ENCODE measurements at places on chromosomes 2 and 18.

DNA sequence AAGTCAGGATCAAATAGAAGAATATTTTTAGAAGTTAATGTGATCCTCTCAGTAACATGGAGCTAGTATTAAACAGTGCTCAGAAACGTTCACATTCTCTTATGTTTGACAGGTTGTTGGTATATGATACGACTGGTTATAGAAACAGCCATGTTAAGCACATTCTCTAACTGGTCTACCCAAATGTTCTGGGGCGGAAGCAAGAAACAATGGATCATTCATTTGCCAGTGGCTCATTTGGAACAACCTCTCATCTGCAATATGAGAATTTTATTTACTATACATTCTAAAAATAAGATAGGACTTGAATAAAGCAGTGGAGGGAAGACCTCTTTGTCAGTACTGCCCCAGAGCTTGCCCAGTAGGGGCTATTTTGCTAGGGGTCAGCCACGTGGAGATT, 167.1 kb upstream of the FAM98A start:
- DNase-seq, result no peak

- no peak for DNase-seq
Observed at GRCh38 chr18:3248062-3248657, 559 bp downstream of the MYL12A start.

GRCh38 chr2:64327129-64327509, 126.8 kb upstream of the LGALSL start:
- DNase-seq, result no peak

DNA sequence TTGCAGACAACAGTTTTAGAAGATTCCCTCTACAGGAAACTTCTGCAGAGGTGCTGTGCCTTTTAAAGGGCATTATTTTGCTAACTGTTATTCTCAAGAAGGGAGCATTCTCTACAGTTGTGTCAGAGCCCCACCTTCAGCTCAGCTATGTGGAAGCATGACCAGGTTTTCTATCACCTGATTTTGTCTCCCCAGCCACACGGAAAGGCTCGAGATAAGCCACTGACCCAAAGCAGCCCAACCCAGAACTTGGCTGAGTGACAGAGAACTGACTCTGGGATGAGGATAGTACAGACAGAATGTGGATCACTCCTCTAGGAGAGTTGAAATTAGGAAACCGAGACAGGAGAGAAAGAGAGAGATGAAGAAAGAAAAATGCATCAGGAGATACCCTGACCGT, 10.7 kb downstream of the COL4A4 start:
- DNase-seq, result no peak

GRCh38 chr18:27636576-27637085, 451.5 kb upstream of the CHST9 start:
- no peak for DNase-seq

- DNase-seq, result no peak
Observed at GRCh38 chr2:2826621-2827020, 495.5 kb upstream of the MYT1L start.

DNA sequence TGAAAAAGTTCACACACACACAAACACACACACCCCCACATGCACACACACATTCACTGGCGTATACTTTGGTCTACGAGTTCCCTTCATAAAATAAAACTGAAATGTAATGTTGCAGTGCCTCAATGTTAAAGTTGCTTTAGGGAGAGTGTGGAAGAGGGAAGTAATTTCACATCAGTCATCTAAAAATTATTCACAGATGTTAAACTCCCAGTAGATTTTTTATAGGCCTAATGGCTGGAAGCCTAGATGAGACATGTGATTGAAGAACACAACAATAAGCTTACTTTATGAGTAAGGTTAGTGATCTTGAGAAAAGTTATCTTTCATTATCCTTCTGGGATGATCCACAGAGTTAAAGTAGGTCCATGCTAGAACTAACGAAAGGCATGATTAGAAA, 506.7 kb upstream of the CNTNAP5 start:
- DNase-seq, result no peak

DNA sequence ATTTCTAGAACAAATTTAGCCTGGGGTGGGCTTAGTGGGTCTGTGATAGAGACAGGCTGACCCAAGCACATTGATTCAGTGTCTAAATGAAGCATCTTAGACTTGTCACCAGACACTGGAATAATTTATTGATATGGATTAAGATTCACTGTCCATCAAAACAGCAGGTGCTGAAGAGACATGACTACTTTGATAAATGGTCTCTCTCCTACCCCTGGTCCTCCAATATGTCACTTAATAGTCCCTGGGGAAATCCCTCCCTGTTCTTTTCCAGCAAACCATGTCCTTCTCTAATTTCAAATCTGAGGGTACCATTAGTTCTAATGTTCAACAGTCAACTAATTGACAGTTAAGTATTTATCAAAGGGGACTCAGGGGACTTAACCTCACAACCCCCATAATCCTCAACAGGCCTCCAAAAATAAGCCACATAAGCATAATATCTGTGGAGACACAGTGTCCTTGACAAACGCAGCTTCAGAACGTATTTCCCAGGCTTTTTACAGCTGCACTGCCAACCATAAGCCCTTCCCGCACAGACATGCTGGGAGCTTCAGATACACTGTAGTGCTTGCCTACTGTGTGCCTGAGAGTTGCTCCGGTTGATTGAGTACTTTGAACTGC, 391.0 kb downstream of the THSD7B start:
- no peak for DNase-seq

- DNase-seq, result no peak
Observed at GRCh38 chr18:55743133-55743532, 155.1 kb upstream of the TCF4 start.

- peak; percentile 59 for DNase-seq
Observed at GRCh38 chr2:30115141-30115980, 31.4 kb upstream of the YPEL5 start.

DNA sequence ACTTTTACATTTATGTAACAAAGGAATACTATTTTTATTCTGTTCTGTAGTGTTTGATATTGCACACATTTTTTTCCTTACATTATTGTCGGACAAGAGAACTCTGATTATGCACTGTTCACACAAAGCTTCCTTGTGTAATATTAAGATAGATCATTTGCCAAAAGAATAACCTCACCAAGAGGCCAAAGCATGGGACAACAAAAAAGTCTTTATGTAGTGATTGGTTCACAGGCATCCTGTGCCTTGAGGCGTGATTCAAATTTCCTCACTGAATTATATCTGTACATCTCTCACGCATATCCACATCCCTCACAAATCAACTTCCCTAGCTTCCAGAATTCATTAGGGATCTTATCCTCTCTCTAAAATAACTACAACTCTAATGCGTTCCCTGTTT, 642.7 kb downstream of the NR4A2 start:
- DNase-seq, result no peak

- DNase-seq, result no peak
Observed at GRCh38 chr18:3690764-3691066, 240.7 kb downstream of the TGIF1 start.

GRCh38 chr2:60496956-60497355, 56.5 kb downstream of the BCL11A start:
- no peak for DNase-seq

DNA sequence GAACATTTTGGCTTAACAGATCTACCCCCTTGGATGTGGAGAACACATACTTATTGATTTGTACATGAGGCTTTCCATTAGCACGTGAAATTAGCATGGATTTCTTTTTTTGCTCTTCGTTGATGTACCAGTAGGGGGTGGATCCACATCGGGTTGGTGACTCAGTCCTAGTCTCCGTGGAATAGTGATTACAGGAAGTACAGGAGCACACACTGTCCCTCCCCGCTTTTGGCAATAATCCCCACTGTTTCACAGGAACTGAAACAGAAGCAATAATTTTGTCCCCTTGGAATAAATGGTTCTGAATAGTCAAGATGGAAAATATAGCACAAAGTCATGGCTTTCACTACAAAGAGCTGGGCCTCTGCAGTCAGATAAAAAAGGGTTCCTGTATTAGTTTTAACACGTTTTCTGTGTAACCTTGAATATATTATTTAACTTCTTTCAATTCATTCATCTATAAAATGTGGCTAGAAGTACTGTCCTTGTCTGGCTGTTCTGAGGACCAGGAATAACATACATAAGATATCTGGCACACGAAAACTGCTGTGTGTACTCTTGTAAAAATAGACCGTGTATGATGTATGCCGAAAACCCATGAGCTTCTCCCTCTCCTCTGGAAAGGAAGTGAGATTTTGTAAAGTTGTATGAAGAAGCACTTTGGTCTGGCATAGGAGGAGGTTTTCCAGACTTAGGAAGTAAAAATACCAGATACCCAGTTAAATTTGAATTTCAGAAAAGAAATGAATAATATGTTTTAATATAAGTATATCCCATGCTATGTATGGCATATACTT, 229.2 kb downstream of the GALR1 start:
- peak; percentile 13 for DNase-seq

GRCh38 chr18:11522992-11523391, 86.4 kb upstream of the SLC35G4 start:
- no peak for DNase-seq

DNA sequence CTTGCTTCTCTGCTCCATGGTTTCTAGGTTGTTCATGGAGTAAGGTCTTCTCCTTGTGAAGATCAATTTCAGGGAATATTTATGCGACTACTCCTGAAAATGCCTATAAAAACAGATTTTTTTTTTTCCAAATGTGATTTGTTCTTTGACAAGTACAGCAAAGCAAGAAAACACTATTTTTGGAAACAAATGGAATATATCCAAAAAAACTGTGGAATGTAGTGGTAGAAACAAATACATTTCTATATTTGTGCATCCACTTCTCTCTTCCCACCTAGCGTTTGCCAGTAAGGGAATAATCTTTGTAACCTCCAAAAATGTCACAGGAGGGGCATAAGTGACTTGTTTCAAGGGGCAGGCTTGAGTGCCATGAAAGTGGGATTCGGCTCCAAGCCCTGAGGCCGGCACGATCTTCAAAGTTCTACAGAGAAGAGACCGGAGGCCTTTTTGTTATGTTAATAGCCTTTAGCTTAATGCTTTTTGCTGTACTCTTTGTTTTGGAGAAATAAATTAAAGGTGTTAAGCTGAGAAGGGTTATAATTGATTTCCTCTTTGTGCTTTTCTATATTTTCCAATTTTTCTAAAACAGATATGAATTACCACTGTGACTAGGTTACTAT, 200.6 kb downstream of the NRP2 start:
- no peak for DNase-seq

GRCh38 chr2:232574674-232575403, 24.4 kb downstream of the EIF4E2 start:
- no peak for DNase-seq

DNA sequence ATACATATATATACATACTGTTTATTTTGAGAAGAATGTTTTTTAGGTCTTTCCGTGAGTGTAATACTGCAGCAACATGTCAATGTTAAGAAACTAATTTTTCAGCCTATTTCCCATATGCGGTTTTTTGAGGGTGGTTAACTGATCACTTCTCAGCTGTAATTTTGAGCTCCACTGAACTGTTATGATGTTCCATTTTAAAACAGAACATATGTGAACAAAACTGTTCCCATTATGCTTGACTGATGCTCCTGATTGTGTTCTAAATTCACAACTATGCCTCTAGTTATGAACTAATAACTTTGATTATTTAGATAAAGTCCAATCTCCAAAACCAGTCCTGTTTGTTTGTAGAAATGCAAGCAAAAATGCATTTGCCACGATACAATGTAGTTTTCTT, 511.2 kb upstream of the FSIP2 start:
- DNase-seq, result no peak

DNA sequence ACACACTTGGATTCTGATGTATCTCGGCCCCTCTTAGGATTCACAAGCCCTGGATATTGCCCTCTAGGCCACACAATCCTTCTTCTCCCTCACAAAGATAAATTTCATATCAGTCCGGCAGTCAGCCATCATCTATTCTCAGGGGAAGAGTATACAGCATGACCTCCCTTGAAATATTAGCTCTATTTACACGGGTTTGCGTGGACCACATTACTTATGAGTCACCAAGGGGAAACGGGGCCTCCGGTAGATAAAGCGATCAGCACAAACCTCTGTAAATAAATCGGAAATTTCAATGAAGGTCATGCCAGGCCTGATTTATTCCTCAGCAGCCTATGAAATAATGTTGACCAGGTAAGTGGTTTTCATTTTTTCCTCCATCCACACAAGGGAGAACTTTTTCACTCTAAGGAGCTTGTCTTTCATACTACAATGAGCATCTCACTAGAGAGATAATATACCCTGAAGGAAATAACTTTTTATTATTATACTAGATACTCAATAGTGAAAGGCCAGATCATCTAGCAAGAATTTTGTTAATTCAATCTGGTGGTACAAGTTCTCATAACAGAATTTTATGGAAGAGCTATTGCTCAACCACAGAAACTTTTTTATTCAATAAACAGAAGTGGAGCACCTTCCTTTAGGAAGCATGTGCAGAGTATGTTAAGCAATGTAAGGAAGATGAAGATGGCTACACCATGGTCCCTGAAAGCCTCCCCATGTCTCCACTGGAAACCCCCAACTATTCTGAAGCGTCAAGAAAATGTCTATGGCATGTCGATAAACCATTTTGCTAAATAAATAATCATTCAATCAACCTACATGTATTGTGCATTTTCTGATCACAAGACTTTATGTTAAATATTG, 125.2 kb upstream of the PIK3C3 start:
- no peak for DNase-seq

GRCh38 chr2:230643576-230644291, 68.9 kb upstream of the CAB39 start:
- no peak for DNase-seq

- no peak for DNase-seq
Observed at GRCh38 chr2:172917716-172918115, 157.9 kb upstream of the MAP3K20 start.

DNA sequence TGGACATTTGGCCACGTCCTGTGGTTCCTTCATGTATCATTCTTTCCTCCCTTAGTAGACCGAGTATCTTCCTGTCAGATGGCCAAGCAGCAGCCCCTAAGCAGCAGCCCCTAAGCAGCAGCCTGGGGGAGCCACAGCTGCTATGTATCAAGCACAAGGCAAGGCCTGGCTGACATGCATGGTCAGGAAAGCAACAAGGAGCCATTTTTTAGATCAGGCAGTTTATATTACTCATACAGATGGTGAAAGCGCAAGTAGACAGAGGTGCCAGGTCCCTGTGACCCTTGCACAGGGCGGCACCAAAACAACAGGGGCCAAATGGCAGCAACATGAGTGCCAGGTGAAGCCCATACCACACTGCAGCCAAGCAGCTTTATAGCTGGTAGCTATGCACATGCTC, 22.1 kb downstream of the CHCHD5 start:
- no peak for DNase-seq

DNA sequence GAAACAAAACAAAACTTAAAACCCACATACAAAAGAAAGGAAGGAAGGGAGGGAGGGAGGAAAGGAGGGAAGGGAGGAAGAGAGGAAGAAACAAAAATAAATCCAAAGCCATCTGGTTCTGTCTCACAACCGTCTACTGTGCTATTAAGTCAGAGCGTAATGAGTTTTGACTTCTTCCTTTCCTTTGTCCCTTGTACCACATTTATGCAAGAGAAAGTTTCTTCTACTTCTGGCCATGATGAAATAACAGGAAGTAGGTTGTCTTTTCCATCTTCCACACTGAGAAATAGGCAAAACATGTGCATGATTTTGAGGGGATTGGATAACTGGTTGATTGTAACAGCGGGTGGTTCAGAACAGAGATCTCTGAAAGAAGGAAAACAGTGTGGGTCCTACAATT, 121.4 kb downstream of the CTAGE1 start:
- DNase-seq, result no peak

All from LNCaP clone FGC (cell line).